ENCODE measurements at places on chromosomes 2 and 18.

DNA sequence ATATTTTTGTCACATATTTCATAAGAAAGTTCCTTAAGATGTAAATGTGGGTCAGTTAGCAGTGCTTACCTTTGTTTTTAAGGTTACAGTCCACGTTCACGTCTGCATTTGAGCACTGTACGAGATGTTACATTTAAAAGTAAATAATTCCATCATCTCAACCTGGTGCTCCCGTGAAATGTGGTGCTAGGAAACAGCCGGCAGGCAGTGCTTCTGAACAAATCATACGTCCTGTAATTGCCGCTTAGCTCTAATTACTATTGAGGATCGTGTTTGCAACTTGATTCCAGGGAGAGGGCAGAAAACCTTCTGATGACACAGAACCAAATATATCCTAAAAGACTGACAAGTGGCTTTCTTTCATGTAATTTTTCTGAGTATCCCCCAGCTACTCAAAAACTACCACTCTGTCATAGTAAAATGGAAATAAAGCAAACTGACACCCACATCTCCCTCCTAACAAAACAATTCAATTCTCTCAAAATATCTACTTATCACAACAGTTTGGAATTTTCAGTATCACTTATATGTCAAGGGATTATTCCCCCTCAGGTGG, 297.8 kb upstream of the SESTD1 start:
- DNase-seq: no peak
- no peaks in the 10 kb centered on the region for H3K4me1 ChIP-seq
- H3K27me3 ChIP-seq: no peaks in the 10 kb centered on the region
- no peak overlapping the region for H3K4me3 ChIP-seq
- no peak overlapping the region for H3K27ac ChIP-seq

- peaks cover 21% of the 10 kb centered on the region for H3K36me3 ChIP-seq
- H3K4me3 ChIP-seq: no peak overlapping the region
- no peak for DNase-seq
- H3K27me3 ChIP-seq: no peaks in the 10 kb centered on the region
- H3K4me1 ChIP-seq: peaks cover 15% of the 10 kb centered on the region
These were observed 20.9 kb downstream of the NAPG start for GRCh38 chr18:10546557-10547300.

GRCh38 chr2:101012054-101012705, 10.1 kb downstream of the RPL31 start:
- peaks cover 57% of the 10 kb centered on the region for H3K36me3 ChIP-seq
- no peak for DNase-seq
- H3K4me3 ChIP-seq: no peak overlapping the region
- no peak overlapping the region for H3K27ac ChIP-seq
- no peaks in the 10 kb centered on the region for H3K4me1 ChIP-seq

GRCh38 chr18:6021306-6022073, 126.2 kb upstream of the TMEM200C start:
- no peaks in the 10 kb centered on the region for H3K36me3 ChIP-seq
- no peaks in the 10 kb centered on the region for H3K4me1 ChIP-seq
- H3K27me3 ChIP-seq: no peaks in the 10 kb centered on the region
- no peak for DNase-seq

- no peaks in the 10 kb centered on the region for H3K4me1 ChIP-seq
- no peaks in the 10 kb centered on the region for H3K36me3 ChIP-seq
- no peaks in the 10 kb centered on the region for H3K27me3 ChIP-seq
- H3K4me3 ChIP-seq: no peak overlapping the region
- no peak overlapping the region for H3K27ac ChIP-seq
These were observed 92.3 kb downstream of the KCNH7 start for GRCh38 chr2:162746310-162746709.

DNA sequence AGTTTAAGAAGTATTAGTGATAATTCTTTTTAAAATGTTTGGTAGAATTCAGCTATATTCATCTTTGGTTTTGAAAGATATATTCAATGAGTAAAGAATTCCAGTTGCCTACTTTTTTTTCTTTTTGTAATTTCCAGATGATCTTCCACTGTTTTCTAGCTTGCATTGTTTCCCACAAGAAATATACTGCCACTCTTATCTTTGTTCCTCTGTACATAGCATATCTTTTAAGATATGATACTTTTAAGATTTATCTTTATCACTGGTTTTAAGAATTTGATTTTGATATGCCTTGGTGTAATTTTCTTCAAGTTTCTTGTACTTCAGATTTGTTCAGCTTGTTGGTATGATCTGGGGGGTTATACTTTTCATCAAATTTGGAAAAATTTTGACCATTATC, 374.4 kb downstream of the PLCL1 start:
- H3K36me3 ChIP-seq: no peaks in the 10 kb centered on the region
- no peak overlapping the region for H3K27ac ChIP-seq
- no peaks in the 10 kb centered on the region for H3K4me1 ChIP-seq
- no peak overlapping the region for H3K4me3 ChIP-seq
- no peak for DNase-seq

All from tibial nerve (tissue), 4 donors.